ENCODE measurements at places on chromosomes 2 and 18. TPM values are rescaled to one million over a fixed set of nuclear protein-coding genes. Genes with fewer than 3 reads are reported as not detected.

SEH1L gene
- 94.5 TPM for total RNA-seq

KCNF1 gene
- not detected for total RNA-seq

VSNL1 gene
- total RNA-seq: not detected

AGXT gene
- total RNA-seq: not detected

POTEI gene
- total RNA-seq: not detected

OTX1 gene
- not detected for total RNA-seq

TCF23 gene
- total RNA-seq: not detected

KYNU gene
- 0.14 TPM for total RNA-seq

SRD5A2 gene
- not detected for total RNA-seq

SERPINB3 gene
- total RNA-seq: not detected

CNGA3 gene
- not detected for total RNA-seq

GALR1 gene
- not detected for total RNA-seq

MATN3 gene
- total RNA-seq: not detected

PIEZO2 gene
- total RNA-seq: not detected

RAB31 gene
- 0.42 TPM for total RNA-seq

RAD51AP2 gene
- total RNA-seq: not detected

LHCGR gene
- total RNA-seq: not detected

SCN1A gene
- not detected for total RNA-seq

NEU4 gene
- total RNA-seq: 1.4 TPM

INPP4A gene
- 51.6 TPM for total RNA-seq

EML4 gene
- 79.2 TPM for total RNA-seq

SLC35F6 gene
- total RNA-seq: 7.2 TPM

CPLX4 gene
- total RNA-seq: not detected

PNPT1 gene
- total RNA-seq: 21.6 TPM

EFHD1 gene
- total RNA-seq: 1.8 TPM

PPP4R3B gene
- total RNA-seq: 80.8 TPM

HOXD8 gene
- not detected for total RNA-seq

MYO3B gene
- 3.8 TPM for total RNA-seq

SULT1C4 gene
- total RNA-seq: not detected

C2orf69 gene
- 19.1 TPM for total RNA-seq

ACOXL gene
- total RNA-seq: 0.19 TPM

IL1RL1 gene
- 1.6 TPM for total RNA-seq

MC5R gene
- total RNA-seq: not detected

POTEJ gene
- total RNA-seq: not detected

KLHL29 gene
- total RNA-seq: 4.0 TPM

CAMKMT gene
- 26.1 TPM for total RNA-seq

STPG4 gene
- not detected for total RNA-seq

MAPRE3 gene
- total RNA-seq: 4.8 TPM

All from activated T-cell treated with anti-CD3 and anti-CD28 coated beads, Interleukin-2, amount 50 U/mL, for 72 hours (primary cell).